Stimulated activated CD8-positive, alpha-beta memory T cell treated with anti-CD3 and anti-CD28 coated beads, Interleukin-15, amount 100 ng/mL, for 48 hours (primary cell): ENCODE measurements at places on chromosomes 12 and 14.

GRCh38 chr14:68925373-68925772 is 53.7 kb downstream of the ACTN1 start:
- DNase-seq, result no peak

GRCh38 chr14:76780875-76781647 is 19.8 kb downstream of the VASH1 start:
- DNase-seq, result no peak

DNA sequence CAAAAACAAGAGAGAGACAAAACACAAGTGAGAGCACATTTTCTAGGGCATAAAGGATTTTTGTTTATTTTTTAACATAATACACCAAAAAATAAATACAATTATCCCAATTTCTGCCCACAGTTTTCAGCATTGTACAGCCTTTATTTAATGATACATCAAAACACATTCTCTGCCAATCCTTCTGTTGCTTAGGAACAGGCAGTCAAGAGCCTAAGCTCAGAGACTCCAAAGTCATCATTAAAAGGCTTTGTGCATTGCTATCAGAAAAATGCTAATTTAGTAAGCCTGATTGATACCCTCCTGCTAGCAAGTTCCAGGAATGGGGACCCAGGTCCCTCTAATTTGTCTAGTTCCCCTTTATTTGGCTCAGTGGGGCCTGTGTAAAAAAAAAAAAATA is 536.5 kb downstream of the RPS29 start:
- no peak for DNase-seq

DNA sequence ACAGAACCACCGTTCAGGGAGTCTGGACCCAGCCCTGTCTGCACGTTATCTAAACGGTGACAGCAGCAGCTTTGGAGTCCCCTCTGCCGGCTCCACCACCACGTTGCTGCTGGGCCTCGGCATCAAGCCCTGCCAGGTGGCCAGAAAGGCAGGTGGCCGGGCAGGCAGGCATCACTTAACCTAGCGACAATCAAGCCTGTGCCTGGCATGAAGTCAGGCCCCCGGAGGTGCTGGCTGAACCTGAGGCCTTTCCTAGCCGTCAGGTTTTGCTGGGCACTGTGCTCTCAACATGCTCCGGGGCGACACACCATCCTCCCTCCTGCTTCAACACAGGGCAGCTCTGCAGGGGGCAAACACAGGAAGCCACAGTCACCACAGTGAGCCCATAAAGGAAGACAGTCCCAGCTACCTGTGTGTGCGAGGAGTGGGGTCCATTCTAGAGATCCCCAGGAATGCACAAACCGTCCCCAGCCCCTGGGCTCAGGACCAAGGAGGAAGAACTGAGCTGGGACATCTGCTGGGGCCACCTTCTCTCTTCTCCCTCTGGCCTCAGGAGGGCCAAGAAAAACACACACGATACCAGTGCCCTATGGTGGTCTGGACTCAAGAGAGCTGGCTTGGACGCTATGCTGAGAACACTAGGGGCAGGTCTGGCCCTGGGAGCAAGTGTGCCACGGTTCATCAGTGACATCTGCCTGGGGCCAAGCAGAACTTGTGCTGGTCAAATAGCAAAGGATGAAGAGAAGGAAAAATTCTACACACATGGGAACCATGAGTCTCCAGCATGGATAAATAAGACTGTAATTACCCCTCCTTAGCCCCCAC is 44.7 kb downstream of the CCDC88C start:
- no peak for DNase-seq

- DNase-seq, result no peak
These were observed 26.0 kb upstream of the TSPAN8 start for GRCh38 chr12:71183846-71184245.

GRCh38 chr14:23432102-23432925 is 3.1 kb downstream of the MYH7 start:
- no peak for DNase-seq

DNA sequence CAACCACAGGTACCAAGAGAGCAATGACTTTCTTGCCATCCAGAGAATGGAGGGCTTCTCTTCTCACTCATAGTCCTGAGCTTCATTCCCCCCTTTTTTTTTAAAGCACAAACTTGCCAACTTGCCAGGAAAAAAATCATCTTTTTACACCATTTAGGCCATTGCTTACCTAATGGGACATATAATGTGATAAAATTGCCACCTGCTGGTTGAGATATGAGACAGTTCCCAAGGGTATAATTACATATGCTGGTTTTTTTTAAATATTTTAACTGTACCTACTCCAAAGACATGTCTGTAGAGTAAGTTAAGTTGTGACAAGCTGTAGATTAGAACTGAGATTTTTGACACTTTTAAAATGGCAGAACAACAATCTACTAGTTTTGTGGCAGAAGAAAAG is 519.1 kb upstream of the SEL1L start:
- no peak for DNase-seq

DNA sequence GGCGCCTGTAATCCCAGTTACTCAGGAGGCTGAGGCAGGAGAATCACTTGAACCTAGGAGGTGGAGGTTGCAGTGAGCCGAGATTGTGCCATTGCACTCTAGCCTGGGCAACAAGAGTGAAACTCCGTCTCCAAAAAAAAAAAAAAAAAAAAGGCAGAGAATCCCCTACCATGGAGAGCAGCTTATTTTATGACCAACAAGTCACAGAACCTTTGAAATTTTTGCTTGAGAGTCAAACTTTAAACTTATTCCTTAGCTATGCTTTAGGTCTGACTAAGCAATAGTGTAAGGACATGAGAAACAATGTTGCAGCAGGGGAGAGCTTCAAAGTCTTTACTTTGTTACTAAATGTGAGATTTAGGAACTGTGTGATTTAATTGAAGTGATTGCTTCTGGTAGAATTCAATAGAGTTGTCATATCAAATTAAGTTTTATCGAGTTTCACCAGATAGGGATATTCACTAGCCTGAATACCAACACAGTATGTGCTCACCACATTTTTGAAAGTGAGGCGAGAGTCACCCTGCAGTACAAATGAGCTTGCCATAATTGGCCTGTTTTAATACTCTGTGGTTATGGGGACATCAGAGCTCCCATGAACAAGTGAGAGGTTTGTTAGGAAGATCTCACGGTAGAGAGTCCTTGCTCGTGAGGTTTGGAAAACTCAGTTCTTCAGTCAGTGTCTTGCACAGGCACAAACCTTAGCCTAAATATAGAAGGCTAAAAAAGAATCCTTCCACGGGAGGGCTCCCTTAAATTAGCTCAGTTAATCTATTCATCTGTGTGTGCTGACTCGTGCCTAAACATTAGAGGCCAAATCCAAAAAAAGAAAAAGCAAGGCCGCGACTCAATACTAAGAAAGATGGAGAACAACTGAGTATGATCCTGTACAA is 108.6 kb downstream of the SAMD4A start:
- no peak for DNase-seq

DNA sequence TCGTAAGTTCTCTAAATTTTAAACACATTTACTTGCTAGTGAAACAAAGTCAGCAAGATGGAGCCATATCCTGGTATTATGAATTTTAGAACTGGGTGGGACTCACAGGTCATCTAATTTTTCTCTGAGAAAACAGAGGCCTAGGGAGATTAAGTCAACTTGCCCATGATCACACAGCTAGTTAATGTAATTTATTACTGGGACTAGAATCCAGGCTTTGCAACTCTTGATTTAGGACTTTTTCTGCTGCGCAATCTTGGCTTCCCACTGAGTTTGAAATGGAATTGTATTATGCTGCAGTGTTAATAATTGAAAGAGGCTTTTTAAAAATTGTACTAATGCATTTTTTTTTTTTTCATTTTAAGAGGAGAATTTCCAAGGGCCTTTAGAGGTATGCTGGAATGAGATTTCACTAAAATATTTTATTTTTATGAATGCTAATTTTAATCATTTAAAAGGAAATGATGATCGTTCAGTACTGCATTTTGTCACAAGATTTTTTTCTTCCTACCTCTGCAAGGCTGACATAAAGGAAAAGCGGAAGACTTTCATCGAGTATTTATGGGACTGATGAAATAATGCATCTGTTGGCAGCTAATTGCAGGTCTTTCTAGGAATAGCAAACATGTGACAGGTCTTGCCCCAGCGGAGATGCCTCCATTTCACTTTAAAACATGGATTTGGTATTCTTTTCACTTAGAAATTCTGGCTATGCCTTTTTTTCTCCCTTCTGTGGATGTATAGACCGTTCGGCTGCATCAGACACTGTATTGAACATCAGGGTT is 9.6 kb downstream of the CRADD start:
- no peak for DNase-seq

- DNase-seq, result no peak
These were observed 68.5 kb downstream of the BHLHE41 start for GRCh38 chr12:26056335-26056734.

- DNase-seq, result no peak
These were observed 778 bp downstream of the AGAP2 start for GRCh38 chr12:57737467-57738460.

- no peak for DNase-seq
These were observed 32.4 kb downstream of the PSEN1 start for GRCh38 chr14:73168691-73169090.

- no peak for DNase-seq
These were observed 384.8 kb downstream of the EGLN3 start for GRCh38 chr14:33566082-33566481.

GRCh38 chr12:78331753-78332152 is 501.1 kb downstream of the NAV3 start:
- DNase-seq, result no peak

DNA sequence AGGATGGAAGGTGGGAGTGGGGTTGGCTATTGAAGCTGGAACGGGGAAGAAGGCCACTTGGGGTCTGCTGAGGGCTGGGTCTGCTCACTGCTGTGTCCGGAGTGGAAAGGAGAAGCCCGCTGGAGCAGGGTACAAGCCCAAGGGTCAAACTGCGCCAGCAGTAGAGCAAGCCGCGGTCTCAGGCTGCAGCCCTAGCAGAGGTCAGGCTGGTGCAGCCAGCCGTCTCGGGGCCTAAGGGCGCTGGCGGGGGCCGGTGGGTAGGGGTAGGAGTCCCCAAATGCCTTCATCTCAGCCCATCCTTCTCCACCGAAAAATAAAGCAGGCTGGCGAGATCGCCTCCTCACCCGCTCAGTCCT is 718 bp upstream of the JDP2 start:
- no peak for DNase-seq

- no peak for DNase-seq
These were observed 44.8 kb downstream of the PZP start for GRCh38 chr12:9163392-9163791.

DNA sequence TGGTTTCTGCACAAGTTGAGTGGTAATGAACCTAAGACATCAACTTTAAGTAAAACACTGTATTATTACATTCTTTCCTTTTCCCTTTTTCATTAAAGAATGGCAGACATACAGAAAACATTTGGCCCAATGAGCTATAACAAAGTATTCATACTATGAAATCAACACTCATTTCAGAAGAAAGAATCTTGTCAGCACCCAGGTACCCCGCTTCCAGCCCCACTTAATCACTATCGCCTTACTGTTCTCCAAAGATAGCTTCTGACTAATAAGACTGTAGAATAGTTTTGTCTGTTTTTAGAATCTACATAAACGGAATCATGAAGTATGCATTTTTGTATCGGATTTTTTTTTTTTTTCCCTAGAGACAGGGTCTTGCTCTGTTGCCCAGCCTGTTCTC is 9.5 kb downstream of the CNTN1 start:
- no peak for DNase-seq

GRCh38 chr14:79011920-79012204 is 841.7 kb downstream of the NRXN3 start:
- DNase-seq, result no peak

GRCh38 chr12:63880742-63881263 is 36.3 kb downstream of the SRGAP1 start:
- no peak for DNase-seq

GRCh38 chr14:61501714-61502458 is 180.5 kb downstream of the PRKCH start:
- DNase-seq, result no peak

GRCh38 chr12:59972905-59973304 is 377.1 kb downstream of the SLC16A7 start:
- DNase-seq, result no peak

DNA sequence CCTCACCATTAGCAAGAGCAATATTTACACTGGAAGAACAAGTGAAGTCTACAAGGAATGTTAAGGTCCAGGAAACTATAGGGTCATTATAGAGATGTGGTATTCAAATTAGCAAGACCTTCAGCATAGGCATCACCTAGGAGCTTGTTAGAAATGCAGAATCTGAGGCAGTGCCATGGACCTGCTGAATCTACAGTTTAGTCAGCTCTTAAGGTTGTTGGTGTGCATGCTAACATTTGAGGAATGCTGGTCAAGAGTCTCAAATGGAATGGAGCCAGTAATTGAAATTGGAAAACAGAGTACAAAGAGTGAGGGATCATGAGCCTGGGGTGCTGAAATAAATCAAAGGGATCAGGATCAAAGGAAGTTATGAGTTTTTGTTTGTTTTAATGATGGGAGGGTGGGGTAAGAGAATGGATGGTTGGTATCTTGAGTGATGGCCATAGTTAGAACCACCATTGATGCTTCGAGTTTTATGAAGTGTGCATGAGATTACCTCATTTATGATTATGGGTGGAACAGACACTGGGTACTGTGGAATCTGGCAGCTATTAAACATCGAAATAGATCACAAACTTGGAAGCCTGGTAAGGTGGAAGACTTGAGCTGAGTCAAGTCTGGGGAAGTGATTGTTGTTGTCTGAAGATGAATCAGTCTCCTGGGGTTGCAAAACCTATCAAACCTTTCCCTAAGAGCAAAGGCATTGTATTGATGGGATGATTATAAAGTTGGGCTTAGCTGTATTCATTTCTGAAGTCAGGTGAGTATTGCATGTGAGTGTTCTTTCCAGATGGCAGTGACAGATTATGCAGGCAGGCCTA is 323.3 kb upstream of the E2F7 start:
- no peak for DNase-seq

DNA sequence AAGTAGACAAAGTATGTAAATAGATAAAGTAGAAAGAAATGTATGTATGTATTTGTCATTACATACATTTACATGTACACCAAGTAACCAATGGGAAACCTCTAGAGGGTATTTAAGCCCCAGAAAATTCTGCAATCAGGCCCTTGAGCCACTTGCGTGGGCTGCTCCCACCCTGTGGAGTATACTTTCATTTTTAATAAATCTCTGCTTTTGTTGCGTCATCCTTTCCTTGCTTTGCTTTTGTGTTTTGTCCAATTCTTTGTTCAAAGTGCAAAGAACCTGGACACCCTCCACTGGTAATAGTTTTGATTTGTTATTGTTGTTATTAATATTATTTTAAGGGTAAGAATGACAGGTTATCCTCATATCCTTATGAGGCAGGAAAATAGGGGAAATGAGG is 21.8 kb downstream of the CAPS2 start:
- DNase-seq, result no peak

DNA sequence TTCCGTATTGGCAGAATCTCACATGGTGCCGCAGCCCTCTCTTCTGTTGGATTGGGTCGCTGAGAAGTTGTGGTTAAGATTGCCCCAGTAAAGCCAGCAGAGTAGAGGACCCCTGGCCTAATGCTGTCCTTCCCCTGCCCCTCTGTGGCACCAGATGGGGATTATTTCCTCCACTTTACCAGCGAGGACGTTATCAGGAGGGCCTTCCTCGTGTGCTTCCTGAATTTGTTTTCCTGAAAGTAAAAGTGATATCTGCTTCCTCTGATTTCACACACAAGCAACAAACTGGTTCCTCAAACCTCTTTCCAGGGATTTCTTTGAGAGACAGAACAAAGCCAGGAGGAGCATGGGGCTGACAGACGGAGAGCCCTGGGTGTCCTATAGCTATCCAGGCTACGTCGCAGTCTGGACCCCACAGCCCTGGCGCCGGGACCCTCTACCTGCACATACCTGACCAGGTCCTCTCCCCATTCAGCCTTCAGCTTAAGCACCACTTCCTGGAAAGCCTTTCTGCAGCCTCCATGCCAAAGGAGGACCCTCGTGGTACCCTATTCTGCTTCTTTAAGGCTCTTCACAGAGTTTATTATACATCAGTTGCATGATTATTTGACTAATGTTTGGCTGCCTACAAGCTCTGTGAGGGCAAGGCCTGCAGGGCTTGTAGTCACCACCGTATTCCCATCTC is 314.8 kb upstream of the FKBP4 start:
- no peak for DNase-seq
